Ureter (tissue), 1 donor: ENCODE measurements at places on chromosomes 4 and X. TPM values are rescaled to one million over a fixed set of nuclear protein-coding genes. Genes with fewer than 3 reads are reported as not detected.

PRICKLE3 gene
- 24.7 TPM for total RNA-seq

- no peak for DNase-seq
Observed at GRCh38 chr4:52051213-52051614, at the start of gene SPATA18. Gene SPATA18, plus strand, starts transcription at chr4:52051304. Its CDS starts 401 bp downstream, at chr4:52051705.

DNA sequence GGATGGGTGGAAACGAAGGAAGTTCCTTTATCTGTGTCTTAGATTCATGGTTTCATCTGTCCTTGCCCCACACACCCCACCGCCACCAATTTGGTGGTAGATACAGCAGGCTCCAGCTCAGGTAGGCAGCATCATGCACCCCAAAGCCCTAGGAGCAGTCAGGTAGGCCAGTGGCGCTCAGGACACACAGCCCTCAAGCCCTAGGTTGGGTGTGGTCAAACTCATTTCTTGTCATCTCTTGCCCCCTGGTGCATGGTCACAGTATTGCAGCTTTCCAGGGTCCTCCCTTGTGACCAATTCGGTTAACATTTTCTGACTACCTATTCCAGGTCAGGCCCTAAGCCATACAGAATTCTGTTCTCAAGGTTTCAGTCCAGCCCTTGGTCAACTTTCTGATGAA lies 14.5 kb upstream of the PRRG3 start:
- no peak for DNase-seq

GRCh38 chr4:109879081-109879480 lies 31.2 kb downstream of the LRIT3 start:
- no peak for DNase-seq
